ENCODE measurements at places on chromosomes 5 and 9.

DNA sequence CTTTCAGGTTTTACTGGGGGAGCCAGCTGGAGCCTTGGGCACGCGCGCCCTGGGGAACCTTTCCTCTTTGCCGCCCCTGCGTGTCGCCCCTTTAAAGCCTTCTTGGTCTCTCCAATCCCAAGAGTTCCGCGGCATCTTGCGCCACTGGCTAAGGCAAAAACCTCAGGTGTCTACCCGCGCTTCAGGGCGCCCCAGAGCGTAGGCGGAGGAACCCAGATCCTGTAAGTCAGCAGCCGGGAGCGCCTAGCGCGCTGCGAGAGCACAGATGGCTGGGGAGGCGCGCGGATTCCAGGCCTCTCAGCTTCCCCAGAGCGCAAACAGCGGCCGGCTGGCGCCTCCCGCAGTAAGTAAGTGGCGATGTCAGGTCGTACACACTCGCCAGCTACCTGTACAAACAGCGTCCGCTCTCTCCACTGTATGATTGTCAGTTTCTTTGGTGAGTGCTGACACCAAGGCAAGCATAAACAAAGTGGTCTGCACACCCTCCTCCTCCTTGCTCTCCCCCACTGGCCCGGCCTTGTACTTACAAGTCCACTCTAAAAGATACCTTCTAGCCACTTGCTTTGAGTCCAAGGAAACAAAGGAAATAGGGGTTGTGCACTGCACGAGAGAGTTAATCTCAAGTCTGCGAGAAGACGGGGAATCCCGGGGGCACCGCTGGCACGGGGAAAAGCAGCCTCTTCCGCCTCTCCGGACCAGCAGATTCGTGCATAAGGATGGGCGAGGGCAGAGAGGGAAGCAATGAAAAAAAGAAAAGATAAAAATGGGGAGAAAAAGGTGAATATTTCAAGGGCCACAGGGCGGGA lies 2.9 kb downstream of the HTR1A start:
- DNase-seq: no peak

DNA sequence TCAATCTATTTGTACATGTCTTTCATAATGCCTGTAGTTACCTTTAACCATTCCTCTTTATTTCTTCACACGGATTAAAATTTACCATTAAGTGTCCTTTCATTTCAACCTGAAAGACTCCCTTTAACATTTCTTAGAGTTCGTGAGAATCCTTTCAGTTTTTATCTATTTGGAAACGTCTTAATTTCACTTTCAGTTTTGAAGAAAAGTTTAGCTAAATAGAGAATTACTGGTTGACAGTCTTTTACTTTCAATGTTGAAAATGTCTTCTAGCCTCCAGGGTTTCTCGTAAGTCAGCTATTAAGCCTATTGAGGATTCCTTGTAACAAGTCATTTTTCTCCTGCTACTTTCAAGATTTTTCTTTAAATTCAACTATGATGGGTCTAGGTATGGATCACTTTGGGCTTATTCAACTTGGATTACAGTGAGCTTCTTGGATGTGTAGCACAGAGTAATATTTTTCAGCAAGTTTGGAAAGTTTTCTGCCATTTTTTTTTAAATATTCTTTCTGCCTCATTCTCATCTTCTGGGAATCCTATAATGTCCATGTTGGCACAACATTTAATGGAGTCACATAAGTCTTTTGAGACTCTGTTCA lies 48.5 kb downstream of the RFX3 start:
- DNase-seq: no peak

- DNase-seq: no peak
These were observed 620.3 kb upstream of the WWC1 start for GRCh38 chr5:167671176-167671575.

DNA sequence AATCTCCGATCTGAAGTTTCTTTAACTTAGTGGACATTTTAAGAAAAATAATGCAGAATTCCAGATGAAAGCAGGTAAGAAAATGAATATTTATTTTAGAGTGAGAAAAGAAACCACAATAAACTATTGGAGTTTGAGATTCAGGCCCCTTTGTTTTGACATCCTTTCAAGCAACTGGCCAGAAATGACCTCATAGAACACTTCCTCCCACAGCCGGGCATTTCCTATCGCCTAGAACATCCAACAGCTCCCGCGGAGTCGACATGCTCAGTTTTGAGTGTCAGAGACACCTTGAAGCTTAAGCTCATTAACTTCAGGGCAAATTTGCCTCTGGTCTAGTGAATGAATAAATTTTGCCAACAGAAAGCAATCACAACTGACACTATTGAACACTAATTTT lies 369.2 kb downstream of the TLE4 start:
- DNase-seq: no peak

- DNase-seq: no peak
These were observed 63.7 kb upstream of the PAM start for GRCh38 chr5:102691434-102691833.

DNA sequence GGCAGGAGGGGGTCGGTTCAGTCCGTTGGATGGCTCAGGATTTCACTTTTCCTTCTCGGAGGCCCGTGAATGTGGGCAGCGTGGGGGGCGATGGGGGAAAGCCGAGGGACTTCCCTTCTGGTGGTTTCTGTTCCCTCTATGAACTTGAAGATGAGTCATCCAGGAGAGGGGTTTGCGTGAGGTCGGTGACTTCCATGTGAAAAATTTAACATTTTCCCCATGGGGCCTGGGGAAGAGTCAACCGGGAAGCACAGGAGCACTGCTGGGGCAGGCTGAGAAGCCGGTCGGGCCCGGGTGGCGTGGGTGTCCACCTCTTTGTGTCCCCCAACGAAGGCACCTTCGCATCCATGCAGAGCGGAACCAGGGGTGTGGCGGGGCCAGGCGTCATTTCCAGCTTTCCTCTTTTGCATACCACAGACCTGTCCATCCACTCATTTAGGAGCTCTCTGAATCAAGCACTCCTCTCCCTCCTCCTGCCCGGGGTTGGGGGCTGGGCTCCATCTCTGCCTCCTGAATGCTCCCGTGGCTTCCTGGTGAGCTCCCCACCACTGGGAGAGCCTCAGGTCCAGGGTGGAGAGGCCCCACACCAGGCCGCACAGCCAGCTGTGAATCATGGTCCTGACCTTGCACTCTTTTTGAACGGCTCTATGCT lies 68.4 kb downstream of the ANKRD33B start:
- DNase-seq: no peak

DNA sequence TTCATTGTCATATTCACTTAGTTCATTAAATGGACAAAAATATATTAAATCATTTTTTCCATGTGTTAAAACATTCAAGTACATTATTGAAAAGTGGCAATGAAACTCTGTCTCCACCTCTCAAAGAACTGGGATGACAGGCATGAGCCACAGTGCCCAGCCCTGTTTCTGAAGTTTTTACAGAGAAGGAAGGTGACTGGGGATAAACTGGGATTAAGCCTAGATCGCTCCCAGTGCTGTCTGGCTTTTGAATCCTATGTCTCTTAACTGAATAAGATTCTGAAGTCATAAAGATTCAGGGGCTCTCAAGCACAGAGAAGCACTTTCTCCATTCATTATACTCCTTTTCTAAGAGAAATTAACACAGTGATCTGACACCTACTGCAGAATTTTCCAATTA lies 88.3 kb downstream of the SLC38A9 start:
- DNase-seq: no peak

DNA sequence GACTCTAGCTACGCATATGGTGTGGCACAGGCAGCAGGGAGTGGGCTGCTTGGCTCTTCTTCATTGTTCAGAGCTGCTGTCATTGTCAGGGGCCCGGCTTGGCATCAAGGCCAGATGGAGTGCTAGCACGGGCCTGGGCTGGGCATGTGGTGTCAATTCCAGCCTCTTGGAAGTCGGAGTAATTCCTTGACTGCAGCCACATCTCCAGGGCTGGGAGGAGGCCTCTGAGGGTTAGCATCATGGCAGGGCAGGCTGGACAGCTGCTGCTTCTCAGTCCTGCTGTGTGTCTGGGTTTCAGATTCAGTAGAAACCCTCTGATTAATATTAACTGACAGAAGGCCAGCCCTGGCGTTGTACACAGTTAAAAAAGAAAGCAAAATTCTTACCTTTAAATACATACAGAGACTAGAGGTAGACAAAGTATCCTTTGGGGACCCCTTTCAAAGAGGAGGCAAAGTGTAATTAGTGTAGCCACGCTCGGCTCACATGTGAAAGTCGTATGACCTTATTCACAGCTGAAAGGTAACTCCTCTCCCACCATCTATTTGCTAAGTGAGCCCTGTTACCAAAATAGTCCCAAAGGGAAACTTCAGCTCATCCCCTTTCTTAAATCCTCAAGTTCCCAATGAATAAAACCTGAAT lies 126.4 kb downstream of the DOCK2 start:
- no peak for DNase-seq

DNA sequence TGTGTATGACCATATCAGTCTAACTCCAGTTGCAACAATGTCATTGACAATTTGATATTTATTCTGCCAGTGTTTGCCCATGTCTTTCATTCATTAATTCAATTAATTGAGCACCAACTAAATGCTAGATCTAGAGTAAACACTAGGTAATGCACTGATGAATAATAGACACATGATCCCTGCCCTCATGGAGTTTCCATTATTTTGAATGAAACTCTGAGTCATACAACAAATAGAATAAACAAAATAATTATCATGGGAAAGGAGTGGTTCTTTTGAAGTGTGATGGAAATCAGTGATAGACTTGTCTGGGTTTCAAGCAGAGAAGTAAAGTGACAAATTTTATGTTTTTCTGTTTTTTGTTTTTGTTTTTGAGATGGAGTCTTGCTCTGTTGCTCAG lies 4.6 kb downstream of the ARHGEF37 start:
- DNase-seq: no peak

- no peak for DNase-seq
These were observed 4.2 kb downstream of the DOCK2 start for GRCh38 chr5:169641253-169641652.

- no peak for DNase-seq
These were observed 42.5 kb upstream of the TAF1L start for GRCh38 chr9:32677931-32678330.

- DNase-seq: no peak
These were observed 587.0 kb downstream of the CDH18 start for GRCh38 chr5:19401032-19401431.

DNA sequence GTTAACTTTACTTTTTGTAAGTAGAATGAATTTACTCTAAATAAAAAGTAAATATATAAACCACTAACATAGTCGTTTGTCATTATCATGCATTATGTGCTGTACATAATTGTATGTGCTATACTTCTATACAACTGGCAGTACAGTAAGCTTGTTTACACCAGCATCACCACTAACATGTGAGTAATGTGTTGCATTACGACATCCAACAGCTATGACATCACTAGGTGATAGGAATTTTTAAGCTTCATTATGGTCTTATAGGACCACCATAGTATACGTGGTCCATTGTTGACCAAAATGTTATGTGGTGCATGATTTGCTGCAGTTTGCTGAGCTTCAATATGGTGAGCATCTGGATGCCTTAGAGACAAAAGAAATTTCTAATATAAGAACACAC lies 819.1 kb upstream of the GRAMD2B start:
- DNase-seq: no peak

- DNase-seq: no peak
These were observed 5.3 kb upstream of the LCP2 start for GRCh38 chr5:170302653-170303501.

GRCh38 chr5:63401436-63402046 lies 560.7 kb downstream of the HTR1A start:
- DNase-seq: no peak

DNA sequence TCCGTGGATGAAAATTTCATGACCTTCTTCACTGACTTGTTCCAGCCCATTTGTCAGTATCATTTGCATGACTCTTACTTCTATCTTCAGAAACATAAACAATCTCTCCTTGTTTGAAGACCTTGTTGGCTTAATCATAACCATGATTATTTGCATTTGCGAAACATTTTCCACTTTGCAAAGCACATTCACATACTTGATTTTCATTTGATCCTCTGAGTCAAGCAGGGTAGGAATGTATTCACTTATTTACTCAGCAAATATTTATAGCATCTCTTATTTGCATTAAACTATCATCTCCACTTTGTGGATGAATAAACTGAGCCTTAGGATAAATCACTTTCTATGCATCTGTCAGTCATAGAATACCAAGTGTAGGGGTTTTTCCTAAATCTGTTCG lies 343.0 kb upstream of the SGCD start:
- DNase-seq: no peak

- no peak for DNase-seq
These were observed 11.6 kb downstream of the SEPTIN8 start for GRCh38 chr5:132765311-132766019.

DNA sequence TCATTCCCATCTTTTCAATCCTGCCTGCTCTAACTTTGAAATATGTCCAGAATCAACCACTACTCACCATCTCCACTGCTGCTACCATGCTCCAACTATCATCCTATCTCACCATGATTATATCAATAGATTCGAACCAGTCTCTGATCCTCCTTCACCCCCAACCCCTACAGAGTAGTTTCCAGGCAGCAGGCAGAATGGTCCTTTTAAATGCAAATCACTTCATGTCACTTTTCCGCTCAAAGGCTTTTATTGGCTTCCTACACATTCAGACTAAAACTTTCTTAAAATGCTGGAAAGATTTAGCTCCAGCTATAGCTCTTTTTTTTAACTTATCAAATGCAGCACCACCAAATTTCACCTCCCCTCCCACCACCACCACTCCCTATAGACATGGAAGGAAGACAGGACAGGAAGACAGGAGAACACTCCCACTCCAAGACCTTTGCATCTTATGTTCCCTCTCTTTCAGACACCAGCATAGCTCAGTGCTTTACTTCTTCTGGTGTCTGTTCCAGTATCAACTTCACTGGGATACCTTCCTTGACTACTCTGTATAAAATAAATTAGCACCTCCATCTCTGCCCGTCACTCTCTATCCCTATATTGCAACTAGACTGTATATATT lies 9.9 kb upstream of the PPP2R2B start:
- DNase-seq: no peak

- DNase-seq: no peak
These were observed 1057.0 kb upstream of the DMAC1 start for GRCh38 chr9:8856396-8857067.

DNA sequence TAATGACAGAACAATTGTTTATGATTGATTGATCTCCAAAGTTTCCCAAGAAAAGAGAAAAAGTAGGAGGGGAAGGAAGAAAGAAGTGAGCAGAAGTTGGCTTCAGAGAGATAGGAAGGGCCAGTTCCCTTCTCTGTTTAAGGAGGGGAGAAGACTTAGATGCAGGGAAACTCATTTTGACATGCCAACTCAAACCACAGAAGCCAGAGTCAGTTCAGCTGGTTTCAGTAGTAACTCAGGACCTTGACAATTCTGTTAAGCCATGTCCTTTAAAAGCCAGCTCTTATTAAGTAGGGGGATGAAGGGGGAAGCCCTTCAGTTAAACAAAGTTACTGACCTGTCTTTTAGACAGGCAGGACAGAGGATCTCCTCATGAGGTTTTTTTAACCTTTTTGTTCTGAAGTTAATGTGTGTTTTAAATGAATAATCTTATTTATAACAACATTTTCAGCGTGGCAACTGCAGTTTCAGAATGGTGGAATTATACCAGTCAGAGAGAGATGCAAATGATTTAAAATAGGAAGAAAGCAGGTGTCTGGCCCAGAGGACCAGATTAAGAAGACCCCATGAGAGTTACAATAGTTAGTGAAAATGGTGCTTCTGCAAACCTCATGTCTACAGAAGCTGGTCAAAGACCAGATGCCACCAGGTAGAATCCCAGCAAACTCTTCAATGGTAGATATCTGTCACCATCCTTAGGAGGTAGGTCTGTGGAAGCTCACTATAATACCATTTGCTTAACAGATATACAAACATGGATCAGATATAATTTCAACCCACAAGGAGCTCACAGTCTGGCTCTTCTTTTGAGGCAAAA lies 29.3 kb upstream of the ABL1 start:
- DNase-seq: no peak

- DNase-seq: no peak
These were observed 46.0 kb downstream of the ENTREP1 start for GRCh38 chr9:69371001-69371400.

- DNase-seq: no peak
These were observed 51.6 kb upstream of the TXNDC8 start for GRCh38 chr9:110389148-110389750.

Data from esophagus squamous epithelium (tissue), 5 donors.